Epithelial cell of prostate (primary cell): ENCODE measurements at places on chromosomes 6 and 20.

DNA sequence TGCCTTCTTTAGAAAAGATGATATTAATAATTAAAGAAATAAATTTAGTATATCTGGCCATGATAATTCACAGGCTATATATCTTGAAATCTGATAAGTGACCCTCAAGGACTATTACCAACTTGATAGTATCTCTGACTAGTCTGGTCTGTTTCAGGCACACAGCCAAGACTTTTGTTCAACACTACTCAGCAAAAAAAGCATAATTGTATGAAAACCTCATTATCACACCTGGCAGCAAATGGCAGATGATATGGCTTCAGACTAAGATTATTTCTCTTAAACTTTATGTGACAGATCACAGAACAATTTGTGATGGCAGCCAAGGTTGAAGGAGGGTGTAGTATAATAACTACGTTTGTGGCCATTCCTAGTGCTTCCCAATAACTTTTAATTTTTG lies 114.7 kb downstream of the RWDD2A start:
- no peak for DNase-seq

DNA sequence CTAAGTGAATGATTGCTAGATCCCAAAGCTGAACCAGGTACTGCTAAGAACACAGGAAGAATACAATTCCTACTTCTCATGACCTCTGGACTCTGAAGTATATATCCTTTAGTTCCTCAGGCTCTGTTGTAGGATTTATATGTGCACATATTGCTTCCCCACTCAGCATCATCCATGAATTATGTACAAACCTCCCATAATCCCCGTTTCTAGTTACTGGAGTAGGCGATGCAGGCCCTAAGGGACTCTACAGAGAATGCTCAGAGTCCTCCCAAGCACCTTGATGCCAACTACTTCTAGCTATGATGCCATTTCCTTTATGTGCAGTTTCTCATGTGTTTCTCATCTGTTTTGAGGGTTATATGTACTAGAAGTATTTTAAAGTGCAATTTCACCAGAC lies 154.9 kb upstream of the EPHA7 start:
- DNase-seq: no peak

DNA sequence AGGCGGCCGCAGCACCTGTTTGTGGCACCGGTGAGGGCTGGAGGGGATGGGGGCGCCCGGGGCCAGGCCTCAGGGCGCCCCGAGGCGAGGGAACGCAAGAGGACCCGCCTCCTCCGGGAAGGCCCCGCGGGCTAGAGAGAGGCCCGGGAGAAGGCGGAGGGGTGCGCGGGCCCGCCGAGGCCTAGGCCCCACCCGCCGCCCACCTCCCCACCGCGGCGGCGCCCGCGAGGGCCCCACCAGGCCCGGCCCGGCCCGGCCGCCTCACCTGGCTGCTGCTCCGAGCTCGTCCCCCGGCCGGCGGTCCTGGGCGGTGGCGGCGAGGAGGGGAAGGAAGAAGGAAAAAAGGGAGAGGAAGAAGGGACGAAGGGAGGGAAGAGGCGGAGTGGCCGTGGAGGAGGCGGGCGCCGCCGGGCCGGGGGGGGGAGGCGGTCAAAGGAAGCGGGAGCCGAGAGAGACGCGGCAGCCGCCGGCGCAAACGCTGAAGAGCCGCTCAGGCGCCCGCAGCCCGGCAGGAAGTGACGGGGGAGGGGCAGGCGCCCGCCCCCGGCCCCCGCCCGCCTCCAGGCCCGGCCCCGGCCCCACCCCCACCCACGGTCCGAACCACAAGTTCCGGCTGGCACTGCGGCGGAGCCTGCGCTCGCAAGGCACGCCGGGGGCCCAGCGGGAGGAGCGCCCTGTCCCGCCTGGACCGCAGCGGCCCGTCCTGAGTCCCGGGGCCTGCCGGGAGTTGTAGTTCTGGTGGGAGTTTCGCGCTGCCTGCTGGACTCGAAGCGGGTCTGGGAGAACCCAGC lies at the start of gene STAU1:
STAU1 (minus strand) TSS at position 484 of the 791 bp plus-strand sequence. CDS start 22,133 bp downstream, outside the sequence.
- peak; percentile 75 for DNase-seq

DNA sequence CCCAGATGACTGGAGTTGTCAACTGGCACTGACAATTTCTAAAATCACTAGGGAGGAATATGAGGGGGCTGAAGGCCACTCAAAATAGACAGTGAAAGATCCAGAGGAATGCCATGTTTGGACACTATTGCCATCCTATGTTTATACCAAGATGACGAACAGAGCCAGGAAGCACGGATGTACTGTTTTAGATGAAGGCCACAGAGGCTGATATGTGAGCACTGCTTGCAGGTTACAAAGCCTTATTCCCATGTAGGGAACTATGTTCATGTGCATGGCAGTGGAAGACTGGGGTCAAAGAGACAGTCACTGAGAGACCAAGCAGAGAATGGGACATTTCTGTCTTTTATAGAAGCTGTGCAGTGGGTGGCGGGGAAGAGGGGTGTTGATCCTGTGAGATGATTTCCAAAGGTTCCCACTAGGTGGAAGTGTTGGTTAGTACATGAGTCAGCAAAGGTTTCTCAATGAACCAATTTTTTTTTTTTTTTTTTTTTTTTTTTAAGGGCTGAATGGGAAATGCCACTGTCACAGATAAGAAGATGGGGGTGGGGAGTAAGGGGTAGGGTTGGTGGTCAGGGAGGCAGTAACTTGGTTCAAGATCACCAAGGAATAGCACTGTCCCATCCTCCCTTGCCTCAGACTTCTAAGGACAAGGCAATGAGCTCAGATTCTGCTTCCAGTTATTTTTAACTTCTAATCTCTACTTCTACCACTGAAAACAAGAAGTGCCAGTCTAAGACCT lies 46.7 kb upstream of the MOCS1 start:
- no peak for DNase-seq

DNA sequence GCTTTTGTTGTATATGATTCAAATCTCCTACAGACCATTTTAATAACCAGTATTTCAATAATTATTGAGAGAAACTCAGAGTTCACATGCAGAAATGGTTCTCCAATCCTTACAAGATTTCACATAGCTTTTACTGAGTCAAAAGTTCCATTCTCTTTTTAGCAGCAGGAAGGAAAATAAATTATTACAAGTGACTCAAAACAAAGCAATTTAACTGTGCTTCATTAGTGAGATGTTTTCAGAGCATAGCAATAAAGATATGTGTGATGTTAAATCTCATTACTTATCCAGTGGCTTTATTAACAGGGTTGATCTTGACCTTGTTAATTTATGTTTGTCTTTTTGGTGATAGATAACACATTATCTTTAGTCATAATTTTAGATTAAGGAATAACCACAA lies 22.0 kb downstream of the KIF13A start:
- no peak for DNase-seq

GRCh38 chr6:170435766-170436165 lies 117.3 kb downstream of the PSMB1 start:
- no peak for DNase-seq

DNA sequence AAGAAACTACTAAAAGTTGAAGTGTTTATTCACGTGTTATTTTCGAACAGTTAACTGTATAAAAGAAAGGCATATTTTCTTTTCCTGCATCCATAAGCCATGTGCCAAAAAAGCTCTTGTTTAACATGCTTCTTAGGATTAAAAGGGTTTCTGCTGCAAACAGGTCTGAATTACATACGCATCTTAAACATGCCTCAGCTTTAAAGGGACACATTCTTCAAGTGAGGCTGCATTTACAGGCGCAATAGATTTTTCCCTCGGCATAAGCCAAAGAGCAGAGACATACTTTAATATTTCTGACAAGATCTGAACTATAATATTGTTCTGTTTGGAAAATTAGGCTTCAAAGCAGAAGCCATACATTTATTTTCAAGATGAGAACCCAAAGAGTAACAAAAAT lies 39.4 kb downstream of the PDE7B start:
- no peak for DNase-seq

DNA sequence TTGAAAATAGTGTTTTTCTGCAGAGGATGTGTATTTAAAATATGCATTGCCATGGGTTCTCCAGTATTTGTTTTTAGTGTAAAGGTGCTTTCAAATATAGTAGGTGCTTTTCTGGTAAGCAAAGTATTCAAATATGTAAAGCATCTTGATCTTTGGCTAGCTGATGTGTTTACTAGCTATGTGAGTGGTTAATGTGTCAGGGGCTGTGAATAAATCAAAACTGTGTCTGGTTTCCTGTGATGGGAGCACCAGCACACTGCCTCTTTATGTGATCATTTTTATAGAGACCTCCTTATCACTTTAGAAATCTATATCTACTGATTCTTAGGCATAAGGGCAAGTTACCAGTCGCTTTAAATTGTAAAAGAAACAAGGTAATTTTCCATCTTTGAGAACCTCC lies 388.9 kb upstream of the MAN1A1 start:
- DNase-seq: no peak
